Stimulated activated CD4-positive, alpha-beta T cell treated with anti-CD3 and anti-CD28 coated beads, Interleukin-12 subunit alpha, Interleukin-12 subunit beta, amount 100 ng/mL, for 48 hours (primary cell): ENCODE measurements at places on chromosomes 2 and 18.

GRCh38 chr2:73823916-73824523 is 4.7 kb upstream of the STAMBP start:
- no peak for DNase-seq

GRCh38 chr2:193446967-193447366 is 1252.2 kb upstream of the TMEFF2 start:
- DNase-seq, result no peak

GRCh38 chr2:33681364-33681757 is 82.3 kb upstream of the FAM98A start:
- no peak for DNase-seq

DNA sequence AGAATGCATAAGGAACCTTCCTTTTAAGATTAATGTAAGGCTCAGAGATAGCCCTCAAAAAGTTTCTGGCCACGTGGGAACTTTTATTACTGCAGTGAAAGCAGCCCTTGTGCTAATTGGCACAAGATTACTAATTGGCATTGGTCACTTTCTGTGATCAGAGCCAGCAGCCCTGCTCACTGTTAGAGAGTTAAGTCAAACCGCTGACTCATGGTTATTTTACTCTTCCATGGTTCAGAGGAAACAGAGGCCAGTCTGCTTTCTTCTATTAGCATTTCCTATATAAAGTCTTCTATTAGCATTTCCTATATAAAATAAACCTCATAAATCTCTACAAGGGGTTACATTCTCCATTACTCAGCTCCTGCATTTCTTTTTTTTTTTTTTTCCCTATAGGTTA is 1.5 kb upstream of the SLC35G4 start:
- DNase-seq, result no peak

DNA sequence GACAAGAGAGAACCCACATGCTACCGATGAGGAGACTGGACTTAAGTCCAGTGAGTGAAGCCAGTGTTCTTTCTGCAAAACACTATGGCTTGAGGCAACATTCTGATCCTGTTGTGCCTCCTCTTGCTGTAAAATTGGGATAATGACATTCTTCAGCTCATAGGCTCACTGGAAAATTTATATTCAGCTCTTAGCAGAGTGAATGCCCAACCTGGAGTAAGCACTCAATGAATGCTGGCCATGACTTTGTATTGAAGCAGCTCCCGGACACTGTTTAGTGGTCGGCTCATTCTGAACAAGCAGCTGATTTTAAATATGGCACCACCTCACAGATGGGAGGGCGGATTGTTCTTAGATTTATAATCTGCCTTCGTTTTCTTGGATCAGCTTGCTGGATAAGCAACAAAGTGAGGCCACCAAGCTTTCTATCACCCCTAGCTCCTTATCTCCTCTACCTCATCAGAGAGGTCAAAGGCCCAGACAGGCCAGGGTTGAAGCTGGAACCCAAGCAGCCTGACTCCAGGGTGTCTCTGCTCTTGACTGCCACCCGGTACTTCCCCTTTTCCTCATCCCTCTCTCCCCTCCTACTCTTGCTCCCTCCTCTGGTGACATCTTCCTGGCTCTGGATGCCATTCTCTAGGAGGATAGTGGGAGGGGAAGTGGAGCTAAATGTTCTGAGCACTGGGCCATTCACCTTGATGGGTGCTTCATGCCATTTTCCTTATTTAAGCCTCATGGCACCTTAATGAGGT is 11.5 kb downstream of the SLC9A4 start:
- DNase-seq, result no peak

- no peak for DNase-seq
Measured at GRCh38 chr18:79926715-79927606, 24.5 kb downstream of the SLC66A2 start.

DNA sequence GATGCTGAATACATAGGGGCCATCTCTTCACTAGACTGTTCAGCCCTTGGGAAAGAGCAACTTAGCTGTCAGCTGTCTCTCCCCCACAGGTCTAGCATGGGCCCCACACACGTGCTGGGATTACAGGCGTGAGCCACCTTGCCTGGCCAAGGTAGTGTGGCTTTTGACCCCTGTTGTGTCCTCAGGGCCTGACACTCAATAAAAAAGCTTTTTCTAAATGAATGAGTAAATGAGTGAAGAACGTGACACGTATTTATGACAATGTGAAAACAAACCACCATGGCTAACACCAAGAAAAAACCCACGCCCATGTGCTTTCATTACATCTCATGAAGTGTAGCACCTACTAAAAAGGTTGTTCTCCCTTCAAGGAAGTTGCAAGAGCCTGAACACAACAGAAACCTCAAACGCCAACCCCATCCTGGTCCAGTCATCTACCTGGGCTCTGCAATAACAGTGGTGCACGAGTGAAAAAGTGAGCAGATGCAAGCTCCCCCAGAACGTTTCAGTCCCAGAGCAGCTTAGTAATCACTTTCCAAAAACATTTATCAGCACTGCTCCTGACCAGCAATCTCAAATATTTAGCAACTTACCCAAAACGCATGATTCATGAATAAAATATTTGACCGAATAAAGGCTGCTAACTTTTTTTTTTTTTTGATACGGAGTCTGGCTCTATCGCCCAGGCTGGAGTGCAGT is 3.4 kb downstream of the WDFY1 start:
- DNase-seq, result peak; percentile 69

DNA sequence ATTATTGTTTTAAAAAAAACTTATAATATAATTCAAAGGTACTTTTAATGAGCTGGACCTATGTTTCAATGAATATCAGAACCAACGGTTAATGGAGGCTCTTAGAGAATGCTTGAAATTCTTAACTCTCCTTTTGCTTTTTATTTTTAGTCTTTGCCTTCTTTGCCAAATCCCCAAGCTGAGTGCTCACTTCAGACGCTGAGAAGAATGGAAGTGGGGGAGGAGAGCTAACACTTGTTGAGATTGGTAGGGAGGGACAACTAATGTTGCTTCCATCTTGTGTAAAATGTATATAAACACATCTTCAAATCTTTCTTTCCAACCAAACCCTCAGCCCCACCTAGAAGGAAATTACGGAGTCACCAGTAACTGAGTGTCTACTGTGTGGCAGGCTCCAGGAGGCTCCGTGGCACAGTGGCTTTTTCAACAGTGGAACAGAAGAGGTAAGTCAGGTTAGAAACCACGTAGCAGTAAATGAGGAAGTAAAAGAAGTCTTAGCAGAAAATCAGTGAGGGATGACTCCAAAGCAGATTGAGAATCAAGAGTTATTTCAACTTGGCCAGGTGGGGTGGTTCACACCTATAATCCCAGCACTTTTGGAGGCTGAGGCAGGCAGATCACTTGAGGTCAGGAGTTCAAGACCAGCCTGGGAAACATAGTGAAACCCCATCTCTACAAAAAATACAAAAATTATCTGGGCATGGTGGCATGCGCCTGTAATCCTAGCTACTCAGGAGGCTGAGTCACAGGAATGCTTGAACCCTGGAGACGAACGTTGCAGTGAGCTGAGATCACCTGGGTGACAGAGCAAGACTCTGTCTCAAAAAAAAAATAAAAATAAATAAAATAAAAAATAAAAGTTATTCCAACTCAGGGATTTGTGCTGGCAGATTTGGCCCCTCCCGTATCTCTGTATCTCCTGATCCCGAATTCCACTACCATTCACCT is 45.0 kb upstream of the CREB1 start:
- DNase-seq, result no peak

DNA sequence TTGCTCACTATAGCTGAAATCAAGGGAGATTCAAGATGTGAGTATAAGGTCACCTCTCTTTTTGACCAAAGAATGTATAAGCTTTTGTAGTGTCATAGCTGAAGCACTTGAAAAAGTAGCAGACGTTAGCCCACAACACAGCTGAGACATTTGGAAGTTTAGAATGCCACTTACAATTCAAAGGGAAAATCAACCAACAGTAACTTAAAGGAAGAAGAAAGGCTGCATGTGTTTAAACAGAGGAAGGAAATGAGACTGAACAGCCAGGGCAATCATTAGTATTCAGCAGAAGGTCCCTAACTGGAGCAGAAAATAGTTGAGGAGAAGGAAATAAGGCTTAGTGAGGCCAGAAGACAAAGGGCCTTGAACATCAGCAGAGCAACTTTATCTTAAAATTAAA is 23.5 kb upstream of the SCG2 start:
- no peak for DNase-seq

DNA sequence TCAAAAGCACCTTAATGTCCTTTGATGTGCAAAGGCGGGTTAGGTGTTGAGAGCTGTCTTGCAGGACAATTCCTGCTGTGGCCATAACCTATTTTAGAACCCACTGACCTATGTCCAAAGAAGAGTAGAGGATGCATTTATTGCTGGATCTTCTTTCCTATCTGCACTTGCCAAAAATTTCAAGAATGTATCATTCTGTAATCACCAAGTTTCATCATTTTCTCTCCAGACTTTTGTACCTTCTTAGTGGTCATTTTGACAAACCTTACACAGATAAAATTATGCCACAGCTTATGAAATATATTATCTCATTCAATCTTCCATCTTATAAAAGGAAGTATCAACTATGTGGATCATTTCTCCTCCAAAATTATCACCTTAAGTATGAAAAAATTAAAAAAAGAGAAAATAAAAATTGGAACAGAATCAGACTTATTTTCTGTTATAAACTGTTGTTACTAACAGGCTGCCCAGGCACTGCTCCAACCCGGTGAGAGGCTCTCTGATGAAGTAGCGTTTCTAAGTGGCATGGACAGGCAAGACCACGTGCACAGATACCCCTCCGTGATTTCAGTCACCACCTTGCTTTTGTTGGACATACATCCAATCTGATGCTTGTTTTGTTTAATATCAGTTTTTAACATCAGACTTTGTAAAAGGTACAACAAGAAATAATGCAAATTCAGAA is 559.9 kb upstream of the ID2 start:
- DNase-seq, result no peak

DNA sequence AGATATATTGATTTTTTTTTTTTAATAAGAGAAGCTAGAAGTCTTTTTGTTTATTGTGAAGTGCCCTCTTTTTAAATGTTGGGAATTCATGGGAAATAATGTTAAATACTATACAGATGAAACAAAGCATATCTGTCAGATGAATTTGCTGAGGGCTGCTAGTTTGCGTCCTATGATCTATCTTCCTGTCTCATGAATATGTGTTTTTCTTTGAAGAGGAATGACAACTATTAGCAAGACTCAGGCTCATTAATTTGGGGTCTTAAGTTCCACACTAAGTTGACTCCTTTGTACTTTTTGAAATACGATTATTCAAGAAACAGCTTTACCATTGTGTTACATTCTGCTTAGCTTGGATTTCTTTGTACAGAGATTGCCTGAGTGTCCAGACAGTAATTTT is 57.9 kb downstream of the AGFG1 start:
- no peak for DNase-seq

- DNase-seq, result no peak
Measured at GRCh38 chr2:26883956-26884355, 36.0 kb downstream of the DPYSL5 start.

GRCh38 chr18:53070788-53071187 is 730.8 kb downstream of the DCC start:
- DNase-seq, result no peak

GRCh38 chr2:204966245-204966644 is 421.0 kb downstream of the PARD3B start:
- no peak for DNase-seq

GRCh38 chr2:219713110-219713509 is 85.7 kb downstream of the SLC4A3 start:
- DNase-seq, result no peak

GRCh38 chr2:43699761-43700160 is 23.5 kb upstream of the C1GALT1C1L start:
- no peak for DNase-seq

DNA sequence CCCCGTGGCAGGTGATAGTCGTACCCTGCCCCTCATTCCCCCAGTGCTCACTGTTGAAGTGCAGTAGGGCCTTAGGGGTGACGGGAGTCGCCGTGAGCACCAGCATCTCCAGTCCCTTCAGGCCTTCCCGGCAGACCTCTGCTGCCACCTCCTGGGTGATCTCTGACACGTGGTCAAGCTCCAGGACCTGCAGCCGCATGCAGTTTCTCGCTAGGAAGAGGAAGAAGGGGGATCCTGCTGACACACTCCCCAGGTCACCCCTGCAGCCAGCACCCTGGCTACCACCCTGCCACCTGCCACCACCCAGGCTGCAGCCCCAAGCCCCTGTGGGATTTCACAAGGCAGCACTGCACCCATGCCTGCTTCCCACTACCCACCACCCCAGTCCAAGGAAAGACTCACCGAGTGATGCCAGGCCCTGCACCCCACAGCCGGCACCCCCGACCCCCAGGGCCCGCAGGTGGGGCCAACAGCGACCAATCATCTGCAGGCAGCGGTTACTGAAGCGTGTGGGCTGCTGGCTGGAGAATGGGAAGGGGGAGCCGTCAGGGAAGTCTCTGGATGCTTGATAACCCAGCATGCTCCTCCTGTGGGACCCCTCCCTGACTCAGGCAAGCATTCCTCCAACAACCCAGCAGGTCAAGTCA is 23.8 kb downstream of the FBXO41 start:
- DNase-seq, result no peak

GRCh38 chr2:190862571-190862991 is 18.0 kb upstream of the GLS start:
- DNase-seq, result no peak

DNA sequence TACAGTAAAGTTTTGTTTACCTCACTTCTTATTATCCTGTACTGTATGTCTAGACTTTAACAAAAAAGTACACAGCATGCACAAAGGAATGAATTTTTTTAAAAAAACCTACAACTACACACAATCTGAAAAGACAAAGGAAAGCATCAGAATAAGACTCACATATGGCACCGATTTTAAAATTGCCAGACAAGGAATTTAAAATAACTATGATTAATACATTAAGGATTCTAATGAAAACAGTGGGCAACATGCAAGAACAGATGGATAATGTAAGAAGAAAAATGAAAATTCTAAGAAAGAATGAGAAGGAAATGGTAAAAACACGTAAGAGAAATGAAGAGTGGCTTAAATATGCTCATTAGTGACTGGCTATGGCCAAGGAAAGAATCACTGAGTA is 638.2 kb downstream of the FBXO15 start:
- DNase-seq, result no peak

- DNase-seq, result no peak
Measured at GRCh38 chr2:235688511-235689426, 194.9 kb downstream of the AGAP1 start.

GRCh38 chr2:223469270-223470046 is 132.7 kb downstream of the SCG2 start:
- no peak for DNase-seq

- DNase-seq, result no peak
Measured at GRCh38 chr2:178367344-178367743, 83.6 kb downstream of the PRKRA start.

DNA sequence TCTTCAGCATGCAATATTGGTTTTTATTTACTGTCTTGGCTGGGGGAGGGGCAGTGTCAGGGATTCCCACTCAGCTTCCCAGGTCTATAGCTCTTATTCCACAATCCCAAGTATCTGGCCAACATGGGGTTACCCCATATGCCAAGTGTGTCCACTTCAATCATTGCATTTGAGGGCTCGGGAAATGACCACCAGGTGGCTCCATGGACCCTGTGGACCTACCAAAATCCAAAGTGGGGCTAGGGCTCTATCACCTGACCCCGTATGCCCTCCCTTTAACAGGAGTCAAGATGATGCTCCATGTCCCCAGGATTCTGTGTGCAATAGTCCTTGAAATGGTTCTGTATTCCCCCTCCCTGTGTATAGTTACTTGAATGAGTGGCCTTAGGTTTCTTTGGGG is 12.1 kb upstream of the TRAF3IP1 start:
- DNase-seq, result no peak

- no peak for DNase-seq
Measured at GRCh38 chr2:62362561-62362960, 143.4 kb downstream of the TMEM17 start.

GRCh38 chr2:232008907-232009638 is 47.6 kb downstream of the DIS3L2 start:
- no peak for DNase-seq
